ENCODE measurements at places on chromosomes 6 and 20. TPM values are rescaled to one million over a fixed set of nuclear protein-coding genes. Genes with fewer than 3 reads are reported as not detected.

MRPS26 gene
- 55.6 TPM for total RNA-seq

DNA sequence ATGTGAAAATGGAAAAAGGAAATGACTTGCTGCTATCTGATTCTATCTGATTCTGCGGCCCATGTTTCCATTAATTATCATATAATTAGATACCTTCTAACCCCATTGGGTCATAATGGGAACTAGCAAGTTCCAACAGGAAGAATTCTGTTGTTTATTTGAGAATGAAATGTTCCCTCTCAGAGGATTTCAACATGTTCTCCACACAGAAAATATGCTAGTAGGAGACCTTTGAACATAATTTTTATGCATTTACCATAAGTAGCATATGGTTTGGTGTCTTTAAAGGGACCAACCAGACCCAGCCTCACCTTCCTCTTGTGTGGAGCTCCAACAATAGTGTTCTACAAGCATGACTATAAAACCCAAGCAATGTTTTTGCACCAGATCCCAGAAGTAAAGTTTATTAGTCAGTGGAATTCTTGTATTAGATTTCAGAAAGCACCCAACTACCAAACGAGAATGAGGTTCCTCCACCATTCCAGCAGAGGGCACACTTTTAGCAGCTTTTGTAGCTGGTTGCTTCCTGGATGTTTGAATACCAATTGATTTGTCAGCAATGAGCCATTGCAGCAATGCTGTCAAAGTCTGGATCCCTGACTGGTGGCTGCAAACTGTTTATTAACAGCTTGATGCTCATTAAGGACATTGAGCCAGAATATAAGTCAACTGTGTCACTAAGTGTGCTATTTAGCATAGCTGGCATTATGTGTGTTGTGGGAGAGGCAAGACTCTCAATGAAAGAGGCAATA, 143.6 kb upstream of the GJE1 start:
- DNase-seq, result no peak

DNA sequence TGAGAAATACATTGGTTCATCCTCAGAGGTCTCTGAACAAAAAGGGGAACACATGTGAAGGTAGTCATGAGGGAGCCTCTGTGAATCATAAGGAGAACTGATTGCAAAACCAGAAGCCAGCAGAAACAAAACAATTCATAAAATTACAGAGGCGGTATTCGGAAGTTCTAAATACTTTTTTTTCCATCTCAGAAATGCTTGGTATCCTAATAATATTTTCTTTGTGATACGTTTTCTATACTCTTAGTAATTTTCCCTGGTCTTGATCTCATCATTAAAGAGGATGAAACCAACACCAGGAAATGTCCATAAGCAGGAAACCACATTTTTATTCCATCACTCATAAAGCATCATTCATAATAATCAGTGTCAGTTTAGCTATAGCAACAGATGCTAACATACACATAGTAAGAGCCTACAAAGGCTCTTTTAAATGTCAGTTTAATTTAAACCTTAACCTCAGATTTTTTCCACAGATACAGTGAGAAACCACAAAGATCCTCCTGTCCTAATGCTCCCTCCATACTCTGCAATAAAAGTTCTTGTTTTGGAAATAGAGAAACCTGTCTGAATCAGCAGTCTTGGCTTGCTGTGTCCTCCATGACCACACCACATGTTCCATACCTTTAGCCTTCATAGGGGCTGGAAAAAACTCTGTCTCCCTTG, 29.2 kb downstream of the SGK1 start:
- DNase-seq, result no peak

DNA sequence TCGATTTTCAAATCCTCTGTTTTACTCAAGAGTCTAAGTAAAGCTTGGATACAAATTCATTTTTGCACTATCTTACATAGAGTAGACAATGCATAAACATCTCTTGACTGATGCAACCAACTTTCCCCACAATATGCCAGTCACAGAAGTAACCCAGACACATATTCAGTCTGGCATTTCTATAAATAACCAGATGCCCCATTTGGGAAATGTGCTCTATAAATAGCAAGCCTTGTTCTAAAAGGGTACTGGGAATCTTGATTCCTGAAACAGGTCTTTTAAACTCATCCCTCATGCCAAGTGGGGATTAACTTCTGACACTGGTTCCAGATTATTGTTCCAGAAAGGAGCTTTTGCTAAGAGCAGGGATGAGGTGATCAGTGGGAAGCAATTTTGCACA, 411.7 kb downstream of the EPM2A start:
- no peak for DNase-seq

GRCh38 chr20:50415021-50415515, 95.1 kb upstream of the PTPN1 start:
- no peak for DNase-seq

DNA sequence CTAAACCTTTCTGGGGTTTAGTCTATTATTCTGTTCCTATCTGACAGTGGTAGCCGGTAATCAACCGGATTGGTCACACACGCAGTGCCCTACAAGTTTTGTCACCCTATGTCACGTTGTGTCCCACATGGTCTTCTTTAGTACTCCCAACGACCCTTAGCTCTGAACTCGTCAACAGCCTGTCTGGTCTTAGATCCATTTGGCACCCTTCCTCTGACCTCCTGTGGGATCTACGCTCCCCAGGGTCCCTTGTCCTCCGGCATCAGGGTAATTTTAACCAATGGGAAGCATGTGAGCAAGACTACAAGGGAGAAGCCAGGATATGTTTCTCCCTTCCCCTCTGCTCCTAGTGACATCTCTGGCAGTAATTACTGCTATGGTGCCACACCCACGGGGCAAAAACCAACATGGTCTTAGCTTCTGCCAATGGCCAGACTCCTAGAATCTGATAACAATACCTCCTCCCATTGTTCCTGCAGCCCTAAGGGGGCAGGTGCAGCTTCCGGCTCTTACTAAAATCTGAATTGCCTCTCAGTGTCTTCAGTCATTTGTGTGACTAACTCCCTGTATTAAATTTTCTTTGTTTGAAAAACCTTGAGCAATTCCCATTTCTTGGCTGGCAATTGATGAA, 56.6 kb downstream of the MAFB start:
- DNase-seq, result no peak

Measured in left ventricle myocardium inferior (tissue), 1 donor.